ENCODE measurements at places on chromosomes 13 and 19. TPM values are rescaled to one million over a fixed set of nuclear protein-coding genes. Genes with fewer than 3 reads are reported as not detected.

Gene ATP4A
- not detected for total RNA-seq

Gene HIF3A
- not detected for total RNA-seq

Gene ZNF865
- total RNA-seq, result 11.2 TPM

Gene SPIB
- total RNA-seq, result 0.23 TPM

Gene XRCC1
- 31.9 TPM for total RNA-seq

Gene GDF15
- 66.7 TPM for total RNA-seq

Gene MBD3L2B
- 0.14 TPM for total RNA-seq

Gene CBLC
- total RNA-seq, result not detected

Gene PGLYRP2
- 0.06 TPM for total RNA-seq

Gene RNF225
- 0.23 TPM for total RNA-seq

Gene SIGLEC7
- total RNA-seq, result not detected

Gene PCDH8
- total RNA-seq, result not detected

Gene LYL1
- 1.0 TPM for total RNA-seq

Gene DLEU7
- not detected for total RNA-seq

Gene EPSTI1
- total RNA-seq, result 0.10 TPM

Gene FGF9
- total RNA-seq, result not detected
